ENCODE measurements at places on chromosomes 16 and 17. TPM values are rescaled to one million over a fixed set of nuclear protein-coding genes. Genes with fewer than 3 reads are reported as not detected.

GRCh38 chr16:23420011-23420410 is 33.0 kb downstream of the COG7 start:
- no peak for DNase-seq

- no peak for DNase-seq
Measured at GRCh38 chr16:1311738-1312466, 2.5 kb downstream of the UBE2I start.

GRCh38 chr17:49435671-49436029 is 21.0 kb upstream of the PHB1 start:
- DNase-seq = no peak

DNA sequence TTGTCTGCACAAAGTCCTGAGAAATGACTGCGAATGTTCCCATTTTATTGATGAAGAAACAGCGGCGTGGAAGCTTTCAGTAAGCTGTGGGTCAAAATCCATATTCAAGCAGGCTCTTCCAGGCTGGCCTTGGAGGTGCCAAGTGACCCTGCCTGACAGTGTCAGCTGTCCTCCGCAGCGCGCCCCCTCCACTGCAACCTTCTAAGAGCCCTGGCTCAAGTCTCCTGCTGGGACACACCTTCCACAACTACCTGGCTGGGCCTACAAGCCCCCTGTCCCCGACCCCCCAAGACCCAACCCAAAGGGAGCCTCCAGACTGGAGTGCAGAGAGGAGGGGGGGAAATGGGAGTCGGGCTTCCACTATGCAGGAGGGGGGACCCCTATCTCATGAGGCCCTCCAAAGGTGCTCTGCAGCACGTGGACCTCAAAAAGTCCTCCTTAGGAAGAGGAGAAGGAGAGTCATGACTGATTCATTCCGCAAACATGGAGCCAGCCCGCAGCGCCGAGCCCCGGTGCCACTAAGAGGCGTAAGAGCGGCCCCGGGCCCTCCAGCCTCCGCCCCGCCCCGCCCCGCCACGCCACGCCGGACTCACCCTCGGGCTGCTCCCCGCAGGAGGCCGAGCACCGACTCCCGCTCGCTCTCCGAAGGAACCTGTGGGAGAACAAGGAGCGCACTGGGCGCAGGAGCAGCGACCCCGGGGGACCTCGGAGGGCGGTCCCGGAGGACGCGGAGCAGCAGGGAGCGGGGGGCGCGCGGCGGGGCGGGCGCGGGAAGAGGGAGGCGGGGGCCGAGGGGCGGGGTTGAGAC is 574 bp downstream of the MPP3 start:
- DNase-seq = no peak

The CIITA gene
- total RNA-seq = 5.6 TPM

The CDH13 gene
- 21.5 TPM for total RNA-seq

The RAB37 gene
- 3.2 TPM for total RNA-seq

The AOC3 gene
- total RNA-seq = 40.6 TPM

- no peak for DNase-seq
Measured at GRCh38 chr17:57261084-57261461, 4.8 kb downstream of the MSI2 start.

Data from urinary bladder (tissue), 4 donors.